Left lung (tissue), 14 donors: ENCODE measurements at places on chromosomes 13 and 19. TPM values are rescaled to one million over a fixed set of nuclear protein-coding genes. Genes with fewer than 3 reads are reported as not detected.

DNA sequence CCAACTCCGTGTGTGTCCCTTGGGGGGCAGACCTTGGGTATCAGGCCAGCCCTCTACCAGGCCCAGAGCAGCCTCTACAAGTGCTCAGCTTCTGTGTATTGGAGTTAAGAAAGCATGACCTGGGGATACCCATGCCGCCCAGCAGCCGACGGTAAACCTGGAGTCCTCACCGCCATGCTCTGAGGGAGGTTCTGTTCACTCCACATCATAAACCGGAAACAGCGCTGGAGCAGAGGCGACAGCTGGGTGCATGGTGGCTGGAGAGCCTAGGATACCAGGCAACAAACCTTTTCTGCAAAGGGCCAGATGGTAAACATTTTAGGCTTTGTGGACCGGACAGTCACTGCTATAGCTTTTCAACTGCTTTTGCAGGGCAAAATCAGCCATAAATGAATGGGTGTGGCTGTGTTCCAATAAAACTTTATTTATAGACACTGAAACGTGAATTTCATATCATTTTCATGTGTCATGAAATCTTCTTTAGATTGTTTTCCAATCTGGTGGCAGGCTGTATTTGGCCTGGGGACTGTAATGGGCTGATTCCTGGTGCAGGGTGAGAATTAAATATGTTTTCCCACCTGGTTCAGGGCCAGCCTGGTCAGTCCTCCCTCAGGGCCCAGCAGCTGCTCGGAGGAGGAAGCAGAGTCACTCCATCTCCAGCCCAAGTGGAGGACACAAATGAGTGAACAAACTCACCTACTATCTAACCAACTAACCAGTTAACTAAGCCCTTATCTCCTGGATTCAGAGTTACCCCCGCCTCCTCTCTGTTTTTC, 30.9 kb downstream of the CEBPA start:
- DNase-seq = no peak

- DNase-seq = peak; percentile 16
These were observed 169.2 kb upstream of the IRS2 start for GRCh38 chr13:109955598-109955997.

GRCh38 chr13:97975280-97975847, 21.9 kb downstream of the IPO5 start:
- no peak for DNase-seq

DNA sequence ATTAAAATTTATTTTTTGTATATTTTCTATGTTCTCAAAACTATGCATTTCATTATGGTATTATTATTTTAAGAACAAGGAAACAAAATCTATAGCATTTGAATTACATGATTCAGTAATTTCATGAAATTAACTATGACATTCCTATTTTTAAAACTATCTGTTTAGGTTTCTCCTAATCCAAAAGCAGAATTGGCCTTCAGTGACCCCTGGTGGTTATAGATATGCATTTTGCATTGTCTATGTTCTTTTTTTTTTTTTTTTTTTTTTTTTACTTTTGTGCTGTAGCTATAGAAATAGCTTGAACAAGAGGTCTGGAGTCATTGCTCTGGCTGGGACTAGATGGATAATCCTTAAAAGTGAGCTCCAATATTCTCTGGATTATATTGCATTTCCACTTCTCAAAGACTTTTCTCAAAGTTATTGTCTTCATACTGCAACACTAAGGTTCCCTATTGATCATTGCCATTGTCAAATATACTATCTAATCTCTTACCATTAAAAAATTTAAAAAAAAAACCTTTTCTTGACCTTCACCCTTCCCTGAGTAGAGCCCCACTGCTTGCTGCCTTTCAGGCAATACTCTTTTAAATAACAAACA, 15.9 kb upstream of the DNAJC3 start:
- DNase-seq = no peak

DNA sequence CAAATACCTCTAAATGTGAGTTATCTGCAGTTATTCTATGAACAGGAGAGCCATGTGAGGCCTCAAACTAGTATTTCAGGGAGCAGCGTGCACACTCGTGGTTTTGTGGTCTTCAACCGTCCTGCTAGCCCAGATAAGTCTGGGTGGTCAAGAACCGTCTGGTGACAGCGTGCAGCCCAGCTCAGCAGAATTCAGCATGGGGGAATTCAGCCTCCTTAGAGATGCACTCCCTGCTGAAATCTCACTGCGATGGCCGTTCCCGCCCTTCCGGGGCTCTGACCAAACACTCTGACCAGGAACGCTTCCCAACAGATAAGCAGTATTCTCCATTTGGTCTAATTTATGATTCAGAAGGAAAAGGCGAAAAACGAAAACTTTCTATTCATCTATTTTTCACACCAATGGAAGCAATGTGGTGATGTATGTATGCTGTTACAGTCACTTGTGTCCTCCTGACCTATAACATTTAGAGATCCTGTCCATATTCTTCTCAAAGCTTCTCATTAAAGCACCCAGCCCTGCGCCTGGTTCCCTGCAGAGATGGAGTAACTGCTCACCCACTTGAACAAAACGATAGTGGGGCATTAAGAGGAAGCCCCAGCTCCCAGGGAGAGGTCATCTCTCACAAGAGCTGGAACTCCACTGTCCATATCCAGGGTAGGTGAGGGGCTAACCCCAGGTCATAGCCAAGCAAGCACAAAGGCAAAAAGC, 2.9 kb downstream of the ANKRD27 start:
- DNase-seq = no peak

GRCh38 chr13:75225288-75226032, 256.5 kb downstream of the TBC1D4 start:
- no peak for DNase-seq

GRCh38 chr13:59681636-59682311, 482.0 kb downstream of the DIAPH3 start:
- no peak for DNase-seq

GRCh38 chr13:102707467-102707866, 12.6 kb upstream of the METTL21C start:
- DNase-seq = no peak

DNA sequence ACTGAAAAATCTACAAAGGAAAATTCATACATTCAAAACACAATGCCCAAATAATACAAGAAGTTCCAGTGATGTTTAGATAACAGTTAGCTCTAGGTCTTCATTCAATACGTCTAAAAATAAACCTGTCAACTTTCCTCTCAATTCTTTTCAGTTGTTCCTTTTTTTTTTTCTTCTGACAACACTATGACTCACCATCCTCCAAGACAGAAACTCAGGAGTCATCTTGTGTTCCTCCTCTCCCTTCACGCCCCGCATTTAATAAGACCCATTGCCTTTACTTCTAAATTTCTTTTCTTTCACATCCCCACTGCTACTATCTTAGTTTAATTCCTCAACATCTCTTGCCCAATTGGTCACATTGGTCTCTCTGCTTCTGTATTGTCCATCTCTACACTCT, 759.9 kb downstream of the GPC5 start:
- no peak for DNase-seq

DNA sequence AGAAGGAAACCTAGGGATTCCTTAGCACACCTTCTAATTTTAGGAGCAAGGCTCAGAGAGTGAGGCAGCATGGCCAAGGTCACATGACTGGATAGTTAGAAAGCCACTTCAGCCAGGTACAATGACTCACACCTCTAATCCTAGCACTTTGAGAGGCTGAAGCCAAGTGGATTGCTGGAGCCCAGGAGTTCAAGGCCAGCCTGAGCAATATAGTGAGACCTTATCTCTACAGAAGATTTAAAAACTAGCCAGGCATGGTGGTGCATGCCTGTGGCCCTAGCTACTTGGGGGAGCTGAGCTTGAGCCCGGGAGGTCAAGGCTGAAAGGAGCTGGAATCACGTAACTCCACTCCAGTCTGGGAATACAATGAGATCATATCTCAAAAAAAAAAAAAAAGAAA, 69.2 kb downstream of the TEX26 start:
- DNase-seq = no peak

ZNF700 gene
- 21.3 TPM for polyA plus RNA-seq

FAAP24 gene
- 4.1 TPM for polyA plus RNA-seq

C13orf46 gene
- 0.50 TPM for polyA plus RNA-seq

HMG20B gene
- polyA plus RNA-seq = 91.4 TPM

TSSK6 gene
- 1.1 TPM for polyA plus RNA-seq

CXCL17 gene
- polyA plus RNA-seq = 13.2 TPM

PCDH17 gene
- 17.2 TPM for polyA plus RNA-seq
